NCI-H345 (cell line): ENCODE measurements at places on chromosomes 7 and 10.

DNA sequence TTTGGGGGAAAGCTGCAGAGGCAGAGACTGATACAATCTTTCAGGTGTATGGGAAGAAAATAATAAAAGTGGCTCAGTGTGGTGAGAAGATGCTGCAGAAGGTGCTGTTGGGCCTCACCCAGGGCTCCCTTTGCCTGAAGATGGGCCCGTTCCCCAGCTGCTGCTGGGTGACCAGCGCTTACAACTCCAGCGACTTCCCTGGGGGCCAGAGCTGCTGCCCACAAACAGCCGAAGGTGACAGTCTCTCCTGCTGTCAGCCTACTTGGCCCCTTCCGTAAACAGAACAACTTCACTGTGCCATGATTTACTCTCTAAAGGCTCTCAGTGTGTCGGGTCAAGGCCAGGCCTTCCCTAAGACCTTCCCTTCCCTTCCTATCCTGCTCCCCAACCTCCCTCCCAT lies 93.6 kb upstream of the PCBD1 start:
- no peak for DNase-seq

GRCh38 chr10:94673614-94674321 lies 9.8 kb upstream of the CYP2C18 start:
- no peak for DNase-seq

DNA sequence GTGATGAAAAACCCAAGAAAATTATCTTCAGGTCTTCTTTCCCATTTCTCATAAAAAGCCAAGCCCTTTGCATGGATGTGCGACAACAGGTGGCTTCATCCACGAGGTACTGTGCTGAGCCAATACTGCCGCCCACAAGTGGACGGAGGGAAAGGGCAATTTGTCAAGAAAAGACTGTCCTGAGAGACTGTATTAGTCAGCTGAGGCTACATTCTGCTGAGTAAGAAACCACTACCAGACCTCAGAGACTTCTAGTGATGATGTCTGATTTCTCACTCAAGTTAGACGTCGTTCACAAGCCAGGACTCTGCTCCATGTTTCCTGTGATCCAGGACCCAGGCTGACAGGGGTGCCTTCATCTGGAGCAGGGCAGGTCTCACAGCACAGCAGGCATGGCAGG lies 171.5 kb upstream of the CDCA7L start:
- DNase-seq: no peak

DNA sequence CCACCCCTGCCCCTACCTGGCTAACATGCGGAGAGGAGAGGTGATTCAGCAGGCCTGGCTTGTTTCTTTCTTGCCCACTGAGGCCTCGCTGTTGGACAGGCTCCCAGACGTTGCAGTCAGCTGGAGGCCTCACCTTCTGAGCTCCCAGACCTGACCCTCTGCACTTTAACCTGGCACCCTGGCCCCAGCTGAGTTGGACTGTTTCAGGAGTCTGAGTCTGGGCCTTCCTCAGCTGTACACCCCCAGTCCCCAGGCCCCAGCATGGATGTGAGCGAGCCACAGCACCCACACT lies 35.0 kb downstream of the UNC5B start:
- no peak for DNase-seq

DNA sequence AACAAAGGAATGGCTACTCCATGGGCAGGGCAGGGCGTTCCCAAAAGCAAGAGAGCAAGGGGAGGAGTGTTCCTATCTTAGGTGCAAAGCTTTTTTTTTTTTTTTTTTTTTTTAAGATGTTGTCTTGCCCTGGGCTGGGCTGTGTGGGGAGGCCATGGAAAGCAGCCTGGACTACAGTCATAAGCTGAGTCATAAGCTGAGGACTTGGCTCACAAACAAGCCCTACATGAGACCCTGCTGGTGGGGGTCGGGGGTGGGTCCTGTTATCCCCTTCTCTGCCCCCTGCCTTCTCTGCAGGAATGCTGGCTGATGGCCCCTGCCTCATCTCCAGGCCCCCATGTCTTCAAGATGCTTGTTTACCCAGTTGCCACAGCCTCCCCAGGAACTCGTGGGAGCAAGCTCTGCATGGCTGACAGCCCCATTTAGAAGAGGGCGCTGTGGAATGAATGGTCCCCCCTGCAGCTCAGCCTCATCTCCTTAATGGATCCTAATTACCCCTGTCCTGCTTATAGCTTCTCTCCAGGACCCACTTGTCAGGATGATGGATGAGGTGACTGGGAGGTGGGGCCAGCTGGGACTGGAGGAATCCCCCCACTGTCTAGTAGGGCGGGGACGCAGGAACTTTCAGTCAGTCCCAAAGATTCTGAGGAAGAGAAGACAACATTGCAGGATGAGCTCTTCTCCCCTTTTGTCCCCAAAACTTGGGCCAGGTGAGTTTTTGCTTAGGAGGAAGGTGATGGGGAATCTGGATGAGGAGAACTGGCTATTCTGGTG lies 340.8 kb upstream of the PODXL start:
- DNase-seq: peak; percentile 40

DNA sequence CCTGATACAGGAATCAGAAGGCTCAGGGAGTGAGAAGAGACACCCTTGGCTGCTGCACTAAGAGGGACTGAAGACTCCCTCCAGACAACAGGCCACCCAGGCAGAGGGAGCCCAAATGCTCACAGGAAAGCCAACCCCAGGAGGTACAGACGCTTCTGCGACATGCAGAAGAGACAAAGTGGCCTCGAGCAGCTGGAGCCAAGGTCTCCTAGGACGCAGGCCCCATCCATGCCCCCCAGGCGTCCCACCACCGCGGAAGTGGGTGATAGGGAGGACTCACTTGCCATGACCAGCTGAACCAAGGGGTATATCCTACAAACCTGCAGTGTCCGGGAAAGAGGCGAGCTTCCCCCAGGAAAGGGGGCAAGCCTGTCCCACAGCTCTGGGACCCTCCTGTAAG lies 56.9 kb downstream of the CTBP2 start:
- no peak for DNase-seq

GRCh38 chr7:24656608-24657007 lies 83.4 kb downstream of the PALS2 start:
- no peak for DNase-seq

- DNase-seq: no peak
Observed at GRCh38 chr7:119007236-119007635, 782.7 kb downstream of the ANKRD7 start.

GRCh38 chr10:37789590-37789989 lies 67.8 kb downstream of the ZNF248 start:
- DNase-seq: no peak

DNA sequence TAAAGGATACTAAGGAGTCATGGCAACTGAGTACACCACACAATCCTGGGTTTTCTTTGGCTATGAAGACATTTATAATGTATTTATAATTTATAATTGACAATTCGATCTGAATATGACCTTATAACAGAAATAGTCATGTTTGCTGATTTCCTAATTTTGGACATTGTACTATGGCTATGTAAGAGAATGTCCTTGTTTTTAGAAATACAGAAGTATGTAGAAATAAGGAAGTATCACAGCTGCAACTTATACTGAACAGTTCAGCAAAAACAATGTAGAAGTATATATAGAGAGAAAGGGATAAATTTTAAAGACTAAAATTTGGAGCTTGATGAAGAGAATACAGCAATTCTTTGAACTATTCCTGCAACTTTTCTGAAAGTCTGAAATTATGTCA lies 32.6 kb downstream of the PRLHR start:
- DNase-seq: no peak

DNA sequence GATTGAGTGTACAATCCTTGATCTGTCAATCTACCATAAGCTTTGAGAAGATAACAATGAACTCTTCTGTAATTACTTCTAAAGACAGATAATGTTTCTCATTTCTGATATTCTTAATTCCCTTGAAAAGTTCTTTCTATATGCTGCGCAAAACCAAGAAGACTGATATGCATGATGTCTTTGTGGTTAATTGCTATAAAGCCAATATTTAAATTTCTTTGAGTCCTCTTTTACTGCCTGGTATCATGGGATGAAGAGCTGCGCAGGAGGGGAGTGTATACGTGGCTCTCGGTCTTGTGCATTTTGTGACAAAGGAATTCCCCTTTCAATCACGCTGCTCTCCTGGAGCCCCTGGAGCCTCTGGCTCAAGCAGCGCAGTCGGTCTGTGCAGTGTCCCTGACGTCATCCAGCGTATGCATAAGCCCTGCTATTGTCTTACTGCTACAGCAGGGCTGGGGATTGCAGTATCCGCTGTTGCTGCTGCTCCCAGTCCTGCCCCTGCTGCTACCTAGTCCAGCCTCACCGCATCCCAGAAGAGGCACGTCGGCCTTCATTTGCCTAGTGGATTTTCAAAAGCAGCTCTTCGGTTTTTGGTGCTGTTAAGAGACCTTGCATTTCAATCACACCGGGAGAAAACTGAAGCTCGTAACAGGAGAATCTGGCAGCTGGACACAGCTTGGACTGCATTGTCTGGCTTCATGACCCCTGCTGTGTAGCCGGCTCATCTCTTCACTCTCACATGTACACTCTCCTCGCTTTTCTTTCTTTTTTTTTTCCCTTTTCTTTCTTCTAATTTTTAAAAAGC lies 66.7 kb downstream of the ST7 start:
- peak; percentile 93 for DNase-seq

DNA sequence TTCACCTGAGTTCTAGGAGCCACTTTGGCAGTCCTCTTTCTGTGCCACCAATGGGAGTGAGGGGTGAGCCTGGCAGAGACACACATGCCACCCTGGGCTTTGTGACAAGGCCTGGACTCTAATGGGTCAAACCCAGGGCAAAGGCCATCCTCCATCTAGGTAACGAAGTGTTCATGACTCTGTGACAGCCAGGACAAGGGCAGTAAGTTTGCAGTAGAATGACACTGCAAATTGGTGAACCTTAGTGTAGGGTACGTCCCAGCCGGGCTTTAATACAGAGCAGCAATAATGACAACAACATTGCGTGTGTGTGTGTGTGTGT lies 43.3 kb downstream of the PAPSS2 start:
- DNase-seq: no peak

DNA sequence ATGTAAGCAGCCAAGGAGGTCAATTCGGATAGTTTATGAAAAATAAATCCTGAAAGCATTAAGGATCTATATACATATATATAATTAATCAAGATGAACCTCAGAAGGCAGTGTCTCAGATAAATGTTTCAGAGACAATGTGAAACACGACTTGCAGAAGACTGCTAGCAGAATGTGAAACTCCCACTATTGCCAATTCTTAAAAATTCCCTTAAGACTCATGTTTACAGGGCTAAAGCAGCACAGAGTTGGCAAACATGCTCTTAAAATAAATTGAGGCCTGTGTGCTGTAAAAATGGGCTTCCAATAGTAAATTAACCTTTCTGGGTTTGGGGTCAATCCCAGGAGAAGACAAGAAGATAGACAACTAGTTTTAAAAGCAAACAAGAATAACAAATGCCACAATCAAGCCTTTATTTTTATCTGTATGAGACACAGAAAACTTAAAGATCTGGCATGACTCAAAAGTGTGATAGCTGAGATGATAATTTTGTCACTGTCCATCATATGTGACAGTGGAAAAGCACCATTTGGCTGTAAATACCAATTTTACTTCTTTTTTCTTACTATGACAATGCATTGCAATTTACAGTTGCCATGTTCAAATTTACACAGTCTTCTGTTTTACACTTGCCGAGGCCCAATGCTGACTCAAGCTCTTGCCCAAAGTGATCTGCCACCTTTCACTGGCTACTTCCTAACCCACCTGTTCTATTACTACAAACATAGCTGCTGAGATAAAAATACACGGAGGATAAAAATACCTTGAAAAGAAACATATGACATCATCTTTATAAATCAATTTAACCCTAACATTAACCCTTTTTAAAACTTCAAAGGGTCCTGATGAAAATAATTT lies 78.6 kb downstream of the CHCHD3 start:
- DNase-seq: no peak

GRCh38 chr7:141356161-141356560 lies 195.0 kb upstream of the AGK start:
- DNase-seq: no peak

GRCh38 chr10:126336801-126337200 lies 51.5 kb downstream of the ADAM12 start:
- DNase-seq: no peak

DNA sequence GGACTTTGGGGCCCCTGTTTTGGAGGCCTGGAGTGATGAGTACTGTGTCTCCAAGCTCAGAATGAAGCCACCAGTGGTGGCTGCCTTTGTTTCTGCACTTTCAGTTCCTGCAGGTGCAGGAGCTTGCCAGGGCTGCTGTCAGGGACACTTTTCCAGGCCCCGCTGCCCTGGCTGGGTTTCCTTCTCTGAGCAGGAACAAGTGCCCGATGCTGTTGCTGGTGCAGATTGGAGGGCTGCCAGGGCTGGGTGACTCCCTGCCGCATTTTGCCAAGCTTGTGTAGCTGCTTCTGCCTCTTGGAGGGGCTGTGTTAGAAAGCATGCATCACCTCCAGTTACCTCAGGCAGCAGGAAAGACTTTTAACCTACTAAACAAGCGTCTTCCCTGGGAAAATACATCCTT lies 211.1 kb downstream of the MGMT start:
- peak; percentile 6 for DNase-seq

- no peak for DNase-seq
Observed at GRCh38 chr10:59560990-59561389, 148.7 kb downstream of the SLC16A9 start.

- DNase-seq: no peak
Observed at GRCh38 chr7:133436014-133436428, 183.1 kb downstream of the EXOC4 start.

GRCh38 chr10:110783509-110784107 lies 88.1 kb upstream of the PDCD4 start:
- DNase-seq: no peak

- no peak for DNase-seq
Observed at GRCh38 chr7:1694611-1695511, 24.8 kb downstream of the ELFN1 start.

DNA sequence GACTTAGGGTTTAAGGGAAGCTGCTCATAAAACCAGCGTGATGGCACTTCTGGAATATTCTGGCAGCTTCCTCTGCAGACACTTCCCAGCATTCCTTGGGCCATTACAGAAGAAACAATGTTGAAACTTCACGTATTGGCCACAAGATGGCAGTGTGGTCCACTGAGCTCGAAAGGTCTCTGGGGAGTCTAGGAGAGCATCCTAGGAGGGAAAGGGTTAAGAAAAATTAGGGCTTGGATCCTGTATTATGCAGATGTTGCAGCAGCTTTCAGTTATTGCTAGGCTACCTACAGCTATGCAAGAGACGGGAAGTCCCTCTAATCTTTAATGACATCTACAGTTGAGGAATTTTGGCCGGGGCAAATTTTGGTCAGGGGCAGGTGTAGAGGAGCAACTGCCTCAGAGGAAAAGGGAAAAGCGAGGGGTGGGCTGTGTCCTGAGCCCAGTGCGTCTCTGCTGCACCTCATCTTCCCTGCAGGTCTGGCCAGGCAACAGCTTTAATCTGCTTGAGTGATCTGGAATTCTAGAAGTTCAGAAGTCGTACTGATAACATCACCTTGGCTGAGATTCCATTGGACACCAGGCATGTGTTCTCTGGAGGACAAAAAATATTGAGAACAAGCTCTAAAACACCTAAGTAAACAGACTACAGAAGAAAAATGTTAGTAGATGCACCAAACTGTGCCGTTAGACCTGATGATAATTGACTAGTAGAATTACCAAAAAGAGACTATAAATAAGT lies 220.8 kb upstream of the PRSS58 start:
- DNase-seq: peak; percentile 19

DNA sequence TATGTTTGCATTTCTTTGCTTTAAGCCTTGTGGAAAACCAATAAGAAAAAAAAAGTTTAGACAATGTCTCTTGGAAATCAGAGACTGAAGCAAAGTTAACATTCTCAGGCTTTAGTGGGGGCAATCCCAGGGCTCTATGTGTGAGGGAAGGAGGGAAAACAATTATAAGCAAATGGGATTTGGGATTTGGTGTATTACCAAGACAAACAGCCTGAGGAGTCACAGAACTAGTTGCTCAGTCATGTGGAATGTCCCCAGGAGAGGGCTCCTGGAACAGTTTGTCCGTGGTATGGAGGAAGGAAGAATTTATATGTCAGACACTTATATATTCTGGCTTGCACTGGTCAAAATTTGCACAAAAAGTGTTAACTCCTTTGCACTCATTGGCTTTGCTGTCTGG lies 562.9 kb upstream of the TPK1 start:
- DNase-seq: no peak
